Lower leg skin (tissue), 4 donors: ENCODE measurements at places on chromosomes 4 and X.

DNA sequence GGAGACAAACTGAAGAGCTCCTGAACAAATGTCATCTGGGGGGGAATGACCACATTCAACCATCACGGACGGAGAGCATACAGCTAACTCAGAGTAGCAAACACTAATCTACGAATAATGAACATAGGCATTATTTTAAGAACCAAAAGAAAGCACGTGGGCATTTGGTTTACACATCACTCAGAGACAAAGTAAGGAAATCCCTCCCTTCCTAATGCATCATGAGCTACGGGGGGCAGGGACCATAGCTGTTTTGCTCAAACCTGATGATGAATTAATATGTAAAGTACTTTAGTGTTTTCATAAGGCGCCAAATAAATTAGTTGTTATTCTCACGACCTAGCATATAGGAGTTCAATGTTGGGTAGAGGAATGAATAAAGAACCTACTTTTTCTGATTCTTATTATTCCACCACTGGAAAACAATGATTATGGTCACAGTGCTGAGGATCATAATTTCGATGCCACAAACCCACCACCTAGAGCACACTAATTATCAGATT, 11.7 kb upstream of the TMEM156 start:
- DNase-seq, result no peak

GRCh38 chr4:135239964-135240363, 1038.4 kb upstream of the PABPC4L start:
- DNase-seq, result no peak

GRCh38 chr4:83959160-83959559, 423.3 kb downstream of the GPAT3 start:
- no peak for DNase-seq

- no peak for DNase-seq
Measured at GRCh38 chr4:136829280-136829679, 703.0 kb downstream of the PCDH18 start.
